ENCODE measurements at places on chromosomes 3 and 15.

- no peak for DNase-seq
These were observed 51.1 kb downstream of the BDH1 start for GRCh38 chr3:197504641-197505121.

DNA sequence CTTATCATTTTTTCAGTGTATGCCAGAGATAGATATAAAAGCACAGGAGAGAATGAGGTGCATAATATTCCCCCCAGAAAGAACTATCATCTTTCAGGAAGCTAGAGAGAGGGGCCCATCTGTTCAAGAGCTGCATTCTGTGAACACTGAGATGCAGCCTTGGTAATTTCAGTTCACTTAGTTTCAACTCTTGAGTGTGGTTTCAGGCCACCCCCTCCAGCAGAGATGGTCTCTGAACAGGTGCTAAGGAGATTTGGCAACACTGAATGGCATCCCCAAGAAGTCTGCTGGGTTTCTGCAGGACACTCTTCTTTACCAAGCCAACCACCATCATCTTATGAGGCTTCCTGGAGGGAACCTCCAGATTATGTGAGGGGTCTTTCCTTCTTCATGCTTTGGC, 30.4 kb upstream of the LIMD1 start:
- DNase-seq, result no peak

GRCh38 chr3:120410541-120410940, 40.3 kb downstream of the FSTL1 start:
- no peak for DNase-seq

DNA sequence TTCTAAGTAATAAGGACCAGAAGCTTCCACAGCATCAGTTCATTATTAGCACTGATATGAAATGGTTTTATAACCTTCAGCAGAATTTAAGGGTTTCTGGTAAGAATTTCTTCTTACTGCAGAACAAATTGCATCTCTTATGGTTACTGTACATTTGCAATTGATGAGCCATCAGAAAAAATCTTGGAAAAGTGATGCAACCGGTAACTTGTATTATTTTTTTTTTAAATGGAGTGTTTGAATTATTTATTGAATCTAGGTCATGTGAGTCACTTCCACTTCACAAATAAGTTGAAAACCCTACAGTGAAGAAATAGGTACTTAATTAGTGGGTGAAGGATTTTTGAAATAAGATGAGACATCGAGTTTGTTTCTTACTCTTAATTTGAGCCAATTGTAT, 786.0 kb downstream of the TUSC7 start:
- DNase-seq, result peak; percentile 53

GRCh38 chr3:58603606-58604005, 26.4 kb upstream of the FAM107A start:
- DNase-seq, result no peak

GRCh38 chr15:64029110-64029509, 17.2 kb downstream of the DAPK2 start:
- DNase-seq, result no peak

DNA sequence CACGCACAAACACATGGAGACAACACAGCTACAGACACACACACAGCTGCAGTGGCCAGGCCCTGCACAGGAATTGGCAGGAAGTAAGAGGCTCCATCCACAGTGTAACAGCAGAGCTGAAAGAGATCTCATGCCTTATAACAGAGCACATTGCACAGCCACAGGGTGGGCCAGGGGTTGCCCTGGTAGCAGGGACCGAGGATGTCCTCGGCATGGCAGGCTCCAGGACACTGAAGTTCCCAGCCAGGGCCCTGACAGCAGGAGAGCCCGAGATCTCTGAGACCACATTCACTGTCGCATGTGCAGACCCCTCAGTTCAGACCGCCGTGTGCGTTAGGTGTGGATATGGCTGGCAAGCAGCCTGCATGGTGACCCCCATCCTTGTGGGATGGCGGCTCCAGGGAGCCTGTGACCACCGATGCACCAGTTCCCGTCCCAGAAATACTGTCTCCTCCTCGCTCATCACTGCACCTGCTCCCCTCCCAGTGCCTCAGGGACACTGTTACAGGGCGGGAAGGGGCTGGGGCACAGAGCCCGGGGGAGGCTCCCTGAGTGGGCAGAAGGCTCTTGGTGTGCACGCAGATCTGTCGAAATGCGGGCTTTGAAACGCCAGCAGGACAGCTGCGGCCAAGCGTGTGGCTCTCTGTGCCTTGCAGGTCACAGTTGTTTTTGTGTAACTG, 1.5 kb upstream of the OCA2 start:
- no peak for DNase-seq
